ENCODE measurements at places on chromosomes 1 and 21.

DNA sequence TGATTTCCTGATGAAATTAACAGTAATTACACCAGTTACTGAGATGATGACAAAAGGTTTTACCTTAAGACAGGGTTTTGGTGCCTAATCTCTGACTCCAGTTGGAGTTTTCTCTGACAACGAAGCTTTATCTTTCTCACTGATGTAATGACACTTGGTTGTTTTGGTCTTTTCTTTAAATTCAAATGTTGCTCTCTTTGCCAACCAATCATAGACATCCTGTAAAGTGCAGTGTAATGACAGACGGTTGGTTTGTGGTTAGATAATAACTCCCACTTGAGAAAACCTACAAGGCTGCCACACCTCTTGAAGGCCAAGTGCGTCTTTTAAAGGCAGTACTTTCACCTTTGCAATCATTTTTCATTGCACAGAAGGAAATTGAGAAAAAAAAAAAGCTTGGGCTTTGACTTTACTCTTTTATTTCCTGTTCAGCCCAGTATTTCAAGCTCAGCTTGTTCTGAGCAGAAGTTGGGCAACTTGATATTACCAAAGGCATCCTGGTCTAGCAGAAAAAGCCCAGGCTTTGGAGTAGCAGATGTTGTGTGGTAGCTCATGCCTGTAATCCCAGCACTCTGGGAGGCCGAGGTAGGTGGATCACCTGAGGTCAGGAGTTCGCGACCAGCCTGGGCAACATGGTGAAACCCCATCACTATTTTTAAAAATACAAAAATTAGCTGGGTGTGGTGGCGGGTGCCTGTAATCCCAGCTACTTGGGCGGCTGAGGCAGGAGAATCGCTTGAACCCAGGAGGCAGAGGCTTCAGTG, 14.9 kb downstream of the PDIK1L start:
- DNase-seq = peak; percentile 64

DNA sequence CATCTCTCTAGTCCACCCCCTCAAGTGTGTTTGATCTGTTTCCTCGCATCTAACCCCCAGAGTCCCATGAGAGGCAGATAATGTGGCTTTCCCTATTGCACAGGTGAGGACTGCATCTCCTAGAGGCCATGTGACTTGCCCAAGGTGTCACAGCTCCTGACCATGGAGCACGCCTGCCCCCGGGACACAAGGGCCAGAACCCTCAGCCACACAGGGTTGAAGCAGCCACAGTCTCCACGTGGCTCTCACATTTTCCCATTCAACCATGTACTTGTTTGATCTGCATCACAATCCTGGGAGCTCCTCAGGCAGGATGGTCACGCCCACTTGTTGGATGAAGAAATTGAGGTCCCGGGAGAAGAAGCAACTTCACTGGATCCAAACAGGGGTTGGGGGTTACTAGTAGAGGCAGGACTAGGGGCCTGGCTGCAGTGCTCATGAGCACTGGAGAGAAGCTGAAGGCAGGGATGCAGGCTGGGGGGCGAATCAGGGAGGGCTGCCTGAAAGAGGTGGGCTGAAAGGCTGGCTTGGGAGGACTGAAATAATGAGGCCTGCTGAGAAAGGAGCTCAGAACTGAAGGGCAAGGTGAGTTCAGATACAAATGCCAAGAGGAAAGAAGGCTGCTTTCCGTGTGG, 207.9 kb downstream of the PTPRU start:
- no peak for DNase-seq

DNA sequence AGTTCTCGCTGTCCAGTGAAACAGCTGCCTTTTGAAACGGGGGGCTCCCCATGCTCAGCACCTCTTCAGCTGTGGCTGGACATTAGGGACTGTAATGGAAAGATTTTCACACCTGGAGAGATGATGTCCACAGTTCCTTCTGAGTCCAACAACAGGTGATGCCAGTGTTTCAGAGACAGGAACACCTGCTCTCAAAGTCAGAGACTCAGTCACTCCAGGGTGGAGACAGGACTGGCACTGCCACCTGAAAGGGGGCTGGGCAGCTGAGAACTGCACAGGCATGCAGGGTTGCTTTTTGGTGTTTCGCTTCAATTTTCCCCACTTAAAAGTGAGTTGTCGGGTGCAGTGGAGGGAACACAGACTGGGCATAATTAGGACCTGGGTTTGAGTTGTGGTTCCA, 124.8 kb downstream of the GALNT2 start:
- no peak for DNase-seq

DNA sequence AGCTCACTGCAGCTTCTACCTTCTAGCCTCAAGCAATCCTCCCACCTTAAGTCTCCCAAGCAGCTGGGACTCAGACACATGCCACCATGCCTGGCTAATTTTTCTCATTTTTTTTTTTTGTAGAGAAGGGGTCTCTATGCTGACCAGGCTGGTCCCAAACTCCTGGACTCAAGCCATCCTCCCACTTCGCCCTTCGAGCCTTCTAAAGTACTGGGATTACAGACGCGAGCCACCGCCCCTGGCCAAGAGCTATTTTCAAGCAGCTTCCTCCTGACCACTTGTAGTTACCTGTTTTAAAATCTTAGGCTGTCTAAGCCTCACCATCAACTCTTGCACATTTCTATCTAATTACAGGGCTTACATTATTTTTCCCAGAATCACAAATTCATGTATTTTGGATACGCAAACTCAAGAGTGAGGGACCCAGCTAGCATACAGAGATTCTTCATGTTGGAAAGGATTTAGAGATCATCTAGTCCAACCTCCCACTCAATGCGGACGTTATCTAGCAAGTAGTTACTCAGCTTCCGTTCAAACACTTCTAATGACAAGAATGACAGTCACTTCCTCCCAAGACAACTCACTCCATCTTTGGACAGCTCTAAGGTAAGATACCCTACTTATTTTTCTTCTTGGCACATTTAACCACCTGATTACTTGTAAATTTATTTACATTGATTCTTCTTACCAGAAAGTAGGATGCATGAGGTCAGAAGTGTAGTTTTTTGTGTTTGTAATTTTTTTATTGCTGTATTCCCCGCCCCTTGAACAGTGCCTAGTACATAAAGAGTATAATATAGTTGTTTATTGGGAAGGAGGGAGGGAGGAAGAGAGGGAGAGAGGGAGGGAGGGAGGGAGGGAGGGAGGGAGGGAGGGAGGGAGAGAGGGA, 65.4 kb downstream of the LUZP1 start:
- peak; percentile 39 for DNase-seq

DNA sequence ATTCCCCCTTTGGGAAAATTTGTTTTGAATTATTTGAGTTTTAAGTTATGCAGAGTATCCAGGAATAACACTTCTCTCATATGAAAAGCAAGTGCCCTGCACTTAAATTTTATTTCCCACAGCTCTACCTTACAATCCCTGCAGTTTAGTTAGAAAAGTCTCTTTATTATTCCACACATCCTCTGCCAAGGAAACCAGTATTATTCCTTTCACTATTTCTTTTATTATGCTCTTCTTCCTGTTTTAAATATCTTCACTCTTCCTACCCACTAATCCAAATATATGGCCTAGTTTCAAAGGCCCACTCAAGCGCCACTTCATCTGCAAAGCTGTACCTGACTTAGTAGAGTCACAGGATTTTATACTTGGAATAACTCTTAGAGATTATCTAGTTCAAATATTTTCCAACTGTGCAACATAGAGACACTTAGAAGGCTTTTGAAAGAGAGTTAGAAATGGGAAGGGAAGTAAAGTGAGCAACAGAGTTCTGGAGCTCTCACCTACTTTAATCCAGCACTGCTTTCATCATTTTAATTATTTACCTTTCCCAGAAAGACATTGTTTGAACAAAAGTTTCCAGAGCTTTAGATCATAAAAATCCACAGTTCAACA, 97.2 kb upstream of the LYPLAL1 start:
- no peak for DNase-seq

GRCh38 chr1:96482616-96483015, 239.0 kb upstream of the PTBP2 start:
- no peak for DNase-seq

GRCh38 chr1:3402258-3403010, 52.0 kb upstream of the ARHGEF16 start:
- DNase-seq = no peak

DNA sequence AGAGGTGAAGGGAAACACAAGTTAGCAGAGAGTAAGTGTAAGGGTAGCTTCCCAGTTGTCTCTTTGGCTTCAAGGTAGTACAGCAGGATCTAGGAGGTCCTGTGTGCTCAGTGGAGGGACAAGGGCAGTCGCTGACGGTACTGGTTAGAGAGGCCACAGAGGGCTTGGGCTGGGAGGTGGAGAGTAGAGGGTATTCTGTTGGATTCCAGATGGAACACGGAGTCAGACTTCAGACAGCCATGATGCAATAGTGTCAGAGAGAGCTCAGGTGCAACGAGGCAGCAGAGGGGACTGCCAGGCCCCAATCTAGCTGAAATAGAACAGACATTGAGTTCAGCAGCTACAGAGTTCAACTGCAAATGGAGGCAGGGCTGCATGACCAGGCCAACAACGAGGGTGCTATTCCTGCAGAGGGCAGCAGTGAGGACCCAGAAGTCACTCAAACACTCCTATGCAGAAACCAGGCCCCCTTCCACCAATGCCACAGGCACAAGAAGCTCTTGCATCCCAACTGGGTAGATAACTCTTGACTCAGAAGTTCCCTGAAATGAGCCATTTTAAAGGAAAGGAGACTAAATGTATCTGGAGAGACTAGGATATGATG, 325.0 kb upstream of the ESRRG start:
- DNase-seq = no peak

DNA sequence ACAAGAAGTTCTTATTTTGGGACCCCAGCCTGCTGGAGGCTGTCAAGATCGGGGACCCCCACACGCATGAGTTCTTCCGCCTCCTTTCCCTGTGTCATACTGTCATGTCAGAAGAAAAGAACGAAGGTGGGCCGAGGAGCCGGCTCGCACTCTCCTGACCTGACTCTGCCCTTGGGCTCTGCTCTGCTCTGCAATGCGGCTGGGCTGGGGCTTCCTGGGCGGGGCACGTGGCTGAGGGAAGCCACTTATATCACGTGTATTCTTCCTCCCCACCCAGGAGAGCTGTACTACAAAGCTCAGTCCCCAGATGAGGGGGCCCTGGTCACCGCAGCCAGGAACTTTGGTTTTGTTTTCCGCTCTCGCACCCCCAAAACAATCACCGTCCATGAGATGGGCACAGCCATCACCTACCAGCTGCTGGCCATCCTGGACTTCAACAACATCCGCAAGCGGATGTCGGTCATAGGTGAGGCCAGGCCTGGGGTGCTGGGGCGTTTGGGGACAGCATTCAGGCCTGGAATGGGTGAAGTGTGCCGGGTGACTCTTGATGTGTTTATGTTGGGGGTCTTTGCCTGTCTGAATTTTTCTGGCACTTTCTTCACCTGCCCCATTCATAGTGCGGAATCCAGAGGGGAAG, 17.6 kb downstream of the ATP8B2 start:
- peak; percentile 84 for DNase-seq

- DNase-seq = no peak
These were observed 20.1 kb downstream of the KIAA0040 start for GRCh38 chr1:175172503-175172902.

DNA sequence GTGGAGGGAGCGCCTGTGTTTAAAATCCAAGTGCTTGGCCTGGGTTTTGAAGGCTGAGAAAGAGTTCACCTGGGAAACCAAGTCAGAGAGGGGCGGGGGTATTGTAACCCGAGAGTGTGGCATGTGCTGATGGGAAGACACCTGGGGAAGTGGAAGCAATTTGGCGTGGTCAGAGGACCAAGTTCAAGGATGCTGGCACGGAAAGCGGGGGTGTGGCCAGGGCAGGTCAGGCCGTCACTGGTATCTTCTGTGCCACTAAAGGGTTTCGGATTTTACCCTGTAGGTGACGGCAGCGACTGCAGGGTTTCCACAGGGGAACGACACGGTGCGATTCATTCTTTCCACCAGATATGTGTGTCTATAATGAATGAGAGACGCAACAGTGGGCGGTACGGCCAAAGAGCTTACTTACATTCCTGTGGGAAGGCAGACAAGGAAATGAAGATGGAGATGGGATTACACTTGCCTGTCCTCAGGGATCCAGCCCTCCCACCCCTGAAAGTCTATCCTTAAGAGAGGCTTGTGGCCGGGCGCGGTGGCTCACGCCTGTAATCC, 31.3 kb downstream of the CA6 start:
- no peak for DNase-seq

- peak; percentile 70 for DNase-seq
These were observed 84.4 kb downstream of the NKAIN1 start for GRCh38 chr1:31155216-31155806.

GRCh38 chr1:54701066-54701465, 14.6 kb upstream of the TTC4 start:
- no peak for DNase-seq

GRCh38 chr1:10854856-10855459, 58.5 kb upstream of the CASZ1 start:
- DNase-seq = no peak

DNA sequence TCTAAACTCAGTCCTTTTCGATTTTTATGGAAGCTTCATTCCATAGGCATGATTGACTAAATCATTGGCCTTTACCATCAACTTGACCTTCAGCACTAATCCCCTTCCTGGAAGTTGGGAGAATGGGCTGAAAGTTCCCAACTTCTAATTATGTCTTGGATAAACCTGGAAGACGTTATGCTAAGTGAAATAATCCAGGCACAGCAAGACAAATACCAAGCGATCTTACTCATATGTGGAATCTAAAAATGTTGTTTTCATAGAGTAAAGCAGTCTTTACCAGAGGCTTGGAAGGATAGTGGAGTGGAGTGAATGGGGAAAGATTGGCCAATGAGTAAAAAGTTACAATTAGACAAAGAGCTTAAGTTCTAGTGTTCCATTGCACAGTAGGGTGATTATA, 1453.2 kb downstream of the PLA2G4A start:
- no peak for DNase-seq

DNA sequence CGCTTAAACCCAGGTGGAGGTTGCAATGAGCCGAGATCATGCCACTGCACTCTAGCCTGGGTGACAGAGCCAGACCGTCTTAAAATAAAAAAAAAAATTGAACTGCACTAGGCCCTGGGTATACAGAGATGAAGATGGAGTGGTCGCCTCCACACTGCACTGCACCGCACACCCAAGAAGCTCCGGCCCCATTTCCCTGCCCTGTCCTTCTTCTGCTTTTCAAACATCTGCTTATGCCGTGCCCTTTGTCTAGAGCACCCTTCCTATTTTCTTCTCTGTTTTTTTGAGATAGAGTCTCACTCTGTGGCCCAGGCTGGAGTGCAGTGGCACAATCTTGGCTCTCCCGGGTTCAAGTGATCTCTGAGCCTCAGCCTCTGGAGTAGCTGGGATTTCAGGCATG, 17.4 kb downstream of the IQGAP3 start:
- DNase-seq = no peak

All from CD4-positive, alpha-beta T cell treated with Interleukin-17A for 4 hours (primary cell).